Right cardiac atrium (tissue), 5 donors: ENCODE measurements at places on chromosomes 12 and 14. TPM values are rescaled to one million over a fixed set of nuclear protein-coding genes. Genes with fewer than 3 reads are reported as not detected.

Gene DDN
- 1.6 TPM for polyA plus RNA-seq

Gene PRIM1
- polyA plus RNA-seq = 2.9 TPM

Gene RTRAF
- 190 TPM for polyA plus RNA-seq

Gene C14orf180
- polyA plus RNA-seq = 153 TPM

Gene ETFBKMT
- polyA plus RNA-seq = 3.9 TPM

Gene ACVR1B
- 15.2 TPM for polyA plus RNA-seq

Gene PRH2
- not detected for polyA plus RNA-seq

GRCh38 chr12:82132390-82132789 lies 225.8 kb downstream of the CCDC59 start:
- DNase-seq = no peak

GRCh38 chr12:1593174-1594005 lies 991 bp downstream of the FBXL14 start:
- no peak for DNase-seq

DNA sequence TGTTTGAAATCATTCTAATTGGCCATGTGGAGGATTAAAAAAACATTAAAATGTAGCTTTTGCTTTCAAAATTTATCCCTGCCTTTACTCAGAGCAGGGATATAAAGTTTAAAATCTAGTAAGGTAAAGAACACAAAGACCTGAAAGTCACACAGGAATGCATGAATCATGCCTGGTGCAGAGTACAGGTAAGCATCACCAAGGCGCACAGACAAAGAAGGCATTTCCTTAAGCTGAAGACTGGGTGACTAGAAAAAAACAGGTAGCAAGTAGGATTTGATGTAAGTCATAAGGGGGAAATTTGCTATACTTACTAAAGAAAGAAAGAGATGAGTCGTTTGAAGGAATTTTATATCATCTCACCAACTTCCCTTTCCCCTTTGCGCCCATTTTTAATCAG lies 405.6 kb downstream of the GXYLT1 start:
- DNase-seq = no peak

DNA sequence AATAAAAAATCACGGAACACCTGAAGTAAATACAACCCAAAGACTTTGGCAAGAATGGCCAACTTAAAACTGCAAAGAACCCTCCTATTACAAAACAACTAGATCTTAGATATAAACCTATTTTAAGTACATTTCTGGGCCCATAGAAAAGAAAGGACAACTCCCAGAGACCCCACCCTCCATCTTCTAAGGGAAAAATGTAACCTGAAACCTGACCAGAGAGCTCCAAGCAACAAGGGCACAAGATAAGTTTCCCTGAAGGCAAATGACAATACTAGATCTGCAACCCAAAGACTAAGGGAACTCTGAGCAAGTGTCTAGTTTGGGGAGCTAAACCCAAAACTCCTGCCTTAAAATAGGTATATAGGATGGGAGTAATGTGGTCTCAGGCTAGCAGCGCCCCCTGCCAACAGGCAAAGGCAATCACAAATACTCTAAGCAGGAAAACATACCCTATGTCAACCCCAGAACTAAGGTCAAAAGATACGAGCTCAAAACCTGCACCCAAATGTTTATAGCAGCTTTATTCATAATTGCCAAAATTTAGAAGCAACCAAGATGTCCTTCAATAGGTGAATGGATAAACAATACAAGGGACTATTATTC lies 218.9 kb downstream of the ITPR2 start:
- DNase-seq = peak; percentile 52

DNA sequence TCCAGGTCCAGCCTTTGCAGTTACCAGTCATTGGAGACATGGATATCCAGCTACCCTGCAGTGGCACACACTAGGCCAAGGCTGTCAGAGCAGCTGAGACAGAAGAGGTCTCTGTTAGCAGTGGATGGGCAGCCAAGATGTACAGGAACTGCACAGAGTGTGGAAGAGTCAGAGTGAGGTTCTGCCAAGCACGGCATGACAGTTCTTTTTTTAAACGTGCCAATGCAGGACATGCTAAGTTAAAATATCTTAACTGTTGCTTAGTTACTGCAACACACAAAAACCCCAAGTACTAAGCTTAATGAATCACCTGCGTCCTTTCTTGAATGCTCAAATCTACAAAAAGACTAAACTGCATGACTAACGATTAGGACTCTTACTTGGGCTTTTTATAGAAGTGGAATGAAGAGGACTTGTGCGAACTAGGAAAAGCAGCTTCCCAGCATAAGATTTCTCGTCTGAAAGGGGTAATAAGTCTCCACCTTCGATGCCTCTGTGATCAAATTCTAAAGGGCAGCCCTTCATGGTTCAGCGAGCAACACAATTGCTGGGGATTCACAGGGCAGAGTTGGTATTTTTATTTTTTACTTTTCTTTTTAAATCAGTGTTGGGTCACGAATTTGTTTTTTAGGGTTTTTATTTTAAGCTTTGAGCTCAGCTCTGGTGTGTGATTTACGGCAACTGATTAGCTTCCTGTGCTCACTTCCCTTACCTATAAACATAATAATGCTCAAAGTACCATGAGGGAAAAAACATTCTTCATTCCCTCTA lies 20.6 kb downstream of the MAPK1IP1L start:
- peak; percentile 44 for DNase-seq

DNA sequence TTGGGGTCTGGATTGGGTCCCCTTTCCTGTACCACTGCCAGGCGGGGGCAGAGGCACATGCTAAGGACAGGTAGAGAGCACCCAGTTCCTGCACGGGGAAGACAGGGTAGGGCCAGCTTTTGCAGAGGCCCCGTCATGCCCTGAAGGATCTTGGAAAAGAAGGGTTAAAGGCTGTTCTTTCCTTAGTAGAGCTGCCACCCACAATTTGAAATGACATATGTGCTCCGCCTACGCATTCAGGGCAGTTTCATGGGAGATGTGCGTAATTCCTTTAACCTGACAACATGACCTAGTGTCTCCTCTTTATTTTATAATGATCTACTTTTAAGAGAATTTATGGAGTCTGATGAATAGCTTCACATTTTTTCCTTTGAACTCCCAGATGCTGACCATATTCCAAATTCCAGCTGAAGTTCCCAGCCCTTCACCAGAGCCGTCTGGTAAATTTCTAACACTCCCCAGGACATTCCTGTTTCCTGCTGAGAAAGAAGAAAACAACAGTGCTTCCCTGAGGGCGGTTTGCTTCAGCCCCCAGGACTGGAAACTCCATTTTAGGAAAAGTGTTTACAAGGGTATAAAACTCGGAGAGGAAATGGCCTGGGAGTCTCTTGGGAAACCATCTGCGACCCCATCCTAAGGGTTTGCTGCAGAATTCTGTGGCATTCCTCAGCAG lies 58.9 kb upstream of the PLEKHG3 start:
- no peak for DNase-seq

- DNase-seq = no peak
Measured at GRCh38 chr12:10070380-10070779, 28.4 kb downstream of the CLEC1A start.

GRCh38 chr12:2205996-2206395 lies 153.2 kb downstream of the CACNA1C start:
- DNase-seq = no peak

GRCh38 chr12:92047393-92047826 lies 98.2 kb downstream of the BTG1 start:
- no peak for DNase-seq

DNA sequence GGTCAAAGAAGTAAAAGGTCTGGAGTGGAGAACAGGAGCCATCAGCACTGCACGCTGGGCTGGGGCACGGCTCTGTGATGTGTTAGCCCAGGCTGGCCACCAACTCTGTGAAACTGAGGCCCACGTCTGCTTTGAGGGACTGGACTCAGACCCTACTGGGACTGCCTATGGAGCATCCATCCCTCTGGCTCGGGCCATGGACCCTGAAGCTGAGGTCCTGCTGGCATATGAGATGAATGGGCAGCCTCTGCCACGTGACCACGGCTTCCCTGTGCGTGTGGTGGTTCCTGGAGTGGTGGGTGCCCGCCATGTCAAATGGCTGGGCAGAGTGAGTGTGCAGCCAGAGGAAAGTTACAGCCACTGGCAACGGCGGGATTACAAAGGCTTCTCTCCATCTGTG lies 7.1 kb downstream of the SUOX start:
- DNase-seq = no peak

GRCh38 chr14:54446161-54446693 lies 5.1 kb upstream of the CNIH1 start:
- DNase-seq = no peak

- no peak for DNase-seq
Measured at GRCh38 chr12:1297206-1297605, 297.2 kb downstream of the FBXL14 start.

GRCh38 chr12:56017181-56017580 lies 3.7 kb upstream of the IKZF4 start:
- DNase-seq = no peak

- DNase-seq = no peak
Measured at GRCh38 chr14:73712540-73713180, 1.5 kb downstream of the PNMA1 start.

GRCh38 chr12:115661112-115661511 lies 616.4 kb downstream of the MED13L start:
- no peak for DNase-seq

DNA sequence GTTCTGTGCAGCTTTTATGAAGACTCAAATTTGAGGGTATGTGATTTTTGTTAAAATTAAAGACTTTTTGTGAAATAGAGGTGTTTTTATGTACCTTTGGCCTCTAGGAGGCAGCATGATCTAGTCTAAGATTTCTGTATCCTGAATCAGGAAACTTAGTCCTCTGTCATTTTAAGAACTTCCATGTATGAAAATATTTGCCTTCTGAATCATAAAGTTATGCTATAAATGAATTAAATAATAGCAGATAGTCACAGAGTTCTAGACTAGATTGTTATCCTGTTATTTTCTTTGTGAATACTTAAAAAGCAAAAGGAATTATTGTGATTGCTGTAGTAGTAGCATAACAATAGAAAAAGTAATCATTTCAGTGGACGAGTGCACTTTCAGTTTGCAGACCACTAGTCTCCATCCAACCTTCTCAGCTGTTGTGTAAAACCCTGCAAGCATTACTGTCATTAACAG lies 56.3 kb downstream of the FGD4 start:
- no peak for DNase-seq

GRCh38 chr12:59874781-59875180 lies 279.0 kb downstream of the SLC16A7 start:
- DNase-seq = no peak

DNA sequence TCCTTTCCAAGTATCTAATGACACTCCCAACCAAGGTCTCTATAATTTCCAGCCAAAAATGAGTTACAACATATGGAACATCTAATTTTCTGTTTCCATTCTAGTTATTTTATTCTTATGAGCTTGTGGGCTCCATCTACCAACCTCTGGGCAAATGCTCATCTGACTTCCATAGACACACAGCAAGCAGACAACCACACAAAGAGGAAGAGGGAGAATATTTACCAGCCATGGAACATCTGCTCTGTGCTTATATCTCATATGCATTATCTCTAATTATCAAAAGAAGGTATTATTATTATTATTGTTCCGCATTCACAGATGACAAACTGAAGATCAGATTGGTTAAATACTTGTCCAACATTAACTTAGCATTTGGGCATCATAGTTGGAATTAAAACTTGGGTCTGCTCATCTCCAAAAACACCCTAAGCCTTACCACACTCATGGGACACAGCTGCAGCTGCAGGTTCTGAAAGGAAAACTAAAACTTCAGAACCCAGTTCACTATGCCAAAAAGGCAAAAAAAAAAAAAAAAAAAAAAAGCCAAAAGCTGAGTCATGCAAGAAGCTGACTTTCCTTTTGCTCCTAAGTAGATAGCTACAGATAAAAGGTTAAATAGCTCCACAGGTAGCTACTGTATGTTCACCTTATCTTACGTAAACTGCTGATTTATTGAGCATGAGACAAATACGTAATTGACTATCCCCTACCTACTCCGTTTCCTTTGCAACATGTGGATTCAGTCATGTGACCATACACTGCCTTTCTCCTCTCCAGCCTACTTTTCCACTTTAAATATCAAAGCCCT lies 23.6 kb upstream of the TCL1B start:
- no peak for DNase-seq

DNA sequence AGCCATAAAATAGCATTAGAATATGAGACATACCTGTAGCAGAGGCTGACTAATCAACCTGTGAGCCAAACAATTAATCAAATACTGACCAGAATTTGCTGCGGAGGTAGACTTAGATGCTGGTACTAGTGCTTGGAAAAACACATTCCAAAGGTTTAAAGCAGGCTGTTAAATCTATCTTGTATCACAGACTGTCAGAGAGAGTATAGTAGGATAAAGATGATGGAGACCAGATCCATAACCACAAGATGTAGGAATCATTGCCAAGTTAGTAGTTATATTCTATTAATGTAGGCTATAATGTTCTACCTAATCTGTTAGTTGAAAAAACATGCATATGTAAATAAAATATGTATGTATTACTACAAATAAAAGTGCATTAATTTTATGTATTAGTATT lies 726.2 kb downstream of the SLC6A15 start:
- DNase-seq = no peak

GRCh38 chr14:32044454-32044853 lies 32.6 kb upstream of the ARHGAP5 start:
- no peak for DNase-seq

DNA sequence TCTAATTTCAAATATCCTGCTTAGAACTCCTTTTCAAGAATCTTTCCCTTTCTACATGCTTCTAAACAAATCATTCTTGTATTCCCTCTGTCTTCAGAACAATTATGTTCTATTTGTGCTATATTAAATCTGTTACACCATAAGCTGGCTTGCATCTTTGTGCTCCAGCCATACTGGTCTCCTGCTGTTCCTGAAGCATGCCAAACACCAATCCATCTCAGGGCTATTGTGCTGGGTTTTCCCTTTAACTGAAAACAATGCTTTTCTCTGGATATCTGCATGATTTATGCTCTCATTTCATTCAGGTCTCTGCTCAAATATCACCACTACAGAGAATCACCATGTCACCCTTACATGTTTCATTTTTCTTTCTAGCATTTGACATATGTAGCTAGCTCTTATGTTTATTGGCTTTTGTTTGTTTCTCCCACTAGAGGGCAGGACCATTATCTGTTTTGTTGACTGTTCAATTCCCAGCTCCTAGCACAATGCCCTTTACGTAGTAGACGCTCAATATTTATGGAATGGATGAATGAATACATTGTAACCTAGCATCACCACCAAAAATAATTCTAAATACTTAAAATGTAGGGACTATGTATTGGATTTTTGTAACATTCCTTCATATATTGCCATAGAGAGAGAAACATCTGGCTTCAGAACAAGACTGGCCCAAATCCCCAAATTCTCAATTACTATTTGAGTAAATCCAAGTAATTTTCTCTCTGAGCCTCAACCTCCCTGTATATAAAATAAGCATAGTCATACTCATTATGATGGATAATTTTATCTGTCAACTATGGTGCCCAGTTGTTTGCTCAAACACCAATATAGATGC lies 302.0 kb upstream of the SYT1 start:
- DNase-seq = no peak

- DNase-seq = no peak
Measured at GRCh38 chr14:35245051-35245450, 47.1 kb upstream of the PSMA6 start.
